AG08395 (cell line): ENCODE measurements at places on chromosomes 12 and 14.

DNA sequence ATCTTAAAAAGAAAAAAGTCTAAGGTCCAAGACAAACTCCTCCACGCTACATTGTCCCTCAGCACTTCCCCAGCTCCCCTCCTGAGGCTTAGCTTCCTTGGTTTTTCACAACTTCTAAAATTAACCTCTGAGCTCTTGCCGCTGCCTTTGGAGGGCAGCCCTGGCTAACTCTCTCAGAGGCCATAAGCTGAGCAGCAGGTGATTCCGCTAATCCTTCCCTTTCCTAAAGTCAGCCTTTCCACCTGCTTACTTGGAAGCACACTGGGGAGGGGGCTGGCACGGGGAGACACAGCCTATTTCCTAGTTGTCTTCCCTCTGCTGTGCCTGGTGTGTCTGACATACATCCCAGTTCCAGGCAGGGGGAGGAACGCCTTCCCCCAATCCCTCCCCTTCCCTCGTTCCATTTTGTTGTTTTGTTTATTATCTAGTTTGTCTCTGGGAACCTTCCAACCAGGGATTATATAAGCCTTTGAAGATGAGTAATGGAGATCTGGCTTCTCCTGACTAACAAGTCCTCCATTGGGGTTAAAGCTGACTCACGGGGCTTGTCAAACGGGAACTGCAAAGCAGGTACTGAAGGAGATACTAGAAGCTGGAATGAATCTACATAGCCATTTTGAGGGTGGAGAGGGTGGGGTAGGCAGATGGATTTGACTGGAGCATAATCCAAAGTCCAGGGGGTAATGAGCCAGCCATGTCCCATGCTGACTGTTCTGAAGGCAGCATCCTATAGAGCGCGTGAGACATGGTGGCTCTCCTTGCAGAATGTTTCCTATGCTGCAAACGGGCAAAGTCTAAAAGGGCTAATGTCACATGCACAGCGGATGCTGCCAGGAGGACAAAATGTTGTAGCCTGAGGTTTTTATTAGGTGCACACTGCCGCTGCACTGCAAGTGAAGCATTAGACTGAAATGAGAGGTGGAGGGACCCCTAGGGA, 230.8 kb downstream of the FOXN3 start:
- DNase-seq, result peak; percentile 62

GRCh38 chr14:54023027-54023426, 66.4 kb upstream of the BMP4 start:
- DNase-seq, result no peak

DNA sequence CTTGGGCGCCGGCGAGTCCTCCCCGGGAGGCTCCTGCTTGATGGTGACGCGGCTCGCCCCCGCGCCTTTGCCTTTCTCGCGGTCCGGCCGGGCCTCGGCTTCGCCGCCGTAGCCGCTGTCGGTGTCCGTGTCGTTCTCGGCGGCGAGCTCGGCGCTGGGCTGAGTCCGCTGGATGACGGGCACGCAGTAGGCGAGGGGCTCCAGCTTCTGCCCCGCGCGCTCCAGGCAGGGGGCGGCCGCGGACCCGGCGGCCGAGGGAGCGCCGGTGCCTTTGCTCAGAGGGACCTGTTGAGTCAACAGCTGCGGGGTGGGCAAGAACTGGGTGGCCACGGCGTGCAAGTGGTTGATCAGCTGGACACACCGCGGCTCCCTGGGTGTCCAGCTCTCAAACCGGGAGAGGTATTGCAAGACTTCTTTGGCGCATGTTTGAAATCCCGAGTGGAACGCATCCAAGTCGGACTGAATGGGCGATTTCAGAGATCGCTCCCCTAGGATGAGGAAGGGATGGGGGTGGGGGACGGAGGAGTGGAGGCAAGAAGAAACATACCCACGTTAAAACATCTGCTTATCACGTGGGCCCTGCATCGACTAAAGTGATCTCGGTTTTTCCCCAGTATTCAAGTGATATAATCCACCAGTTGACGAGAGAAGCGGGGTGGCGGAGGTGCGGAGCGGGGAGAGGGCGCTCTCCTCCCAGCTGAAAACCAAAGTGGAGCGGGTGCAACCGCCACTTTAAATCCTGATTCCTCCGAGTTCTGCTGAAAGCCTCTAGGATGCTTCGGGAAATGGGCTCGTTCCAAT, 2.0 kb downstream of the BHLHE41 start:
- DNase-seq, result peak; percentile 53

GRCh38 chr14:29836395-29836794, 91.3 kb downstream of the PRKD1 start:
- DNase-seq, result no peak

GRCh38 chr12:8052679-8053078, 13.5 kb downstream of the C3AR1 start:
- DNase-seq, result no peak

DNA sequence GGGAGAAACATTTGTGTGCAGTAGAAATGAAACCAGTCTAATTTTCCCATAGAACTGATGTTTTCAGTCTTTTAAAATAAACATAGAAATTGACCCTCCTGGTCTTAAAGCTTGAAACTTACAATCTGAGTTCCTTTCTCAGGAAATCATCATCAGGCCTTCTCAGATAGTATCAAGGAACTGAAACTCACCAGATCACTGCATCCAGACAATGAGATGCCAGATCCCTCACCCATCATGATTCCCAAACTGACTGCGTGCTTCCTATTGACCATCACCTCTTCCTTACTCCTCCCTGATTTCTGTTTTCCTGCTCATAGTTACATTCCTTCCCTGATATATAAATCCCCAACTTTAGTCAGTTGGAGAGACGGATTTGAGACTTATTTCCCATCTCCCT, 195.0 kb upstream of the AMIGO2 start:
- no peak for DNase-seq

GRCh38 chr14:49770212-49770817, 2.4 kb downstream of the KLHDC2 start:
- DNase-seq, result no peak

DNA sequence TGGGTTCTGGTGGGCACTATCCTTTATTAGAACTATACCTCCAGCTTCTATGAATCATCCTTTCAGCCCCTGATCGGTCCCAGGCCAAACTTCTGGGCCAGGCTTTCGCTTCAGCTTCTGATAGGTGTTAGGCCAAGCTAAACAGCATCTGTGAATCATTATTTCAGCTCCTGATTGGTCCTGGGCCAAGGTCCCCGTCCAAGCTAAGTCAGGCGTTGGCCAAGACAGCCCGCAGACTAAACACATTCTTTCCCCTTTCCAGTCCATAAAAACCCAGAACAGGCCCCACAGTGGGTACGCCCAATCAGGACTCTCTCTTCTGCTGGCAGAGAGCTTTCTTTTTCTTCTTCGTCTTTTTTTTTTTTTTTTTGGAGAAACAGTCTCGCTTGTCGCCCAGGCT, 1808.9 kb upstream of the SEL1L start:
- DNase-seq, result peak; percentile 73

DNA sequence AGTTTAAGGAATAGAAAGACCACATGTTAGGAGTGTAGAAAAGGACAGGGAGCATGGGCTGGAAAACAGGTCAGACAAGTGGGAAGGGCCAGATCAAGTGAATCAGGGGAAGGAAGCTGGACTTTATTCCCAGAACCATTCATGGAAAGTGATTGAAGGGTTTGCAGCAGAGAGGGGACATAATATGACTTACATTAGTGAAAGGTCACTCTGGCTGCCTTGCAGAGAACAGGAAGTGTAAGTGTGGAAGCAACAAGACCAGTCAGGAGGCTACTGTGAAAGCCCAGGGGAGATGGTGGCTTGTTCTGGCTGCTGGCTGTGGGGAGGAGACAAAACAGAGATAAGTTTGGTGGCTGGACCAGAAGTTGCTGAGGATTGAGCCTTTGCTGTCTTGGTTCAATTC, 69.1 kb downstream of the VCPKMT start:
- no peak for DNase-seq

DNA sequence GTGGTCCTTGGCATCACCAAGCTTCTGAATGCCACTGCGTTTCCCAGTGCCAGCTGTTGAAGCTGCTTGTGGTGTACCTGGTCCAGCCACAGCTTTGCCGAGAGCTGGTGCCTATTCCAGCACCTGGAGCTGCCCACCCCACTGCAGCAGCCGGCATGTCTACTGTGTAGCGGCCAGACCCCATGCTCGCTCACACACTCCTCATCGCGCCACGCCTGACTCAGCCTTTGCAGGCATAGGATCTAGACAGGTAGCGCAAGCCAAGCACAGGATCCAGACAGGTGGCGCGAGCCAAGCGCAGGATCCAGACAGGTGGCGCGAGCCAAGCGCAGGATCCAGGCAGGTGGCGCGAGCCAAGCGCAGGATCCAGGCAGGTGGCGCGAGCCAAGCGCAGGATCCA, 11.6 kb upstream of the ZNF605 start:
- no peak for DNase-seq

GRCh38 chr14:69713993-69714679, 52.8 kb upstream of the SRSF5 start:
- DNase-seq, result no peak

- no peak for DNase-seq
These were observed 24.7 kb upstream of the DNAAF2 start for GRCh38 chr14:49659526-49660455.

DNA sequence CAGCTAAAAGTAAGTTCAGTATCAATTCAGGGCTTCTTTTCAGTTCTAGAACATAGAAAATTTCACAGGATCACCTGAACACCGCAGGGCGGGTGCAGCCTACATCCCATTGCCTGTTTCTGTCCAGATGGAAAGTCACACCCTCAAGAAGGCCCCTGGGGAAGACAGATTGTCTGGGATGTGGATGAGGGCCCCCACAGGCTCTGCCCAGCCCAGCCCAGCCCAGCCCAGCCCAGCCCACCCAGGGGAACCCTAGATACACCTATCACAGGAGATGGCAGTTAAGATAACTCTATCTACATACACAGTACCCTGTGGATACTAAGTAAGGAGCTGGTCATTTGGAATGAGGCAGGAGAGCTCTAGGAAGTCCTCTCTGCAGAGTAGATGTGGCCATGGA, 68.4 kb downstream of the DPF3 start:
- DNase-seq, result no peak

DNA sequence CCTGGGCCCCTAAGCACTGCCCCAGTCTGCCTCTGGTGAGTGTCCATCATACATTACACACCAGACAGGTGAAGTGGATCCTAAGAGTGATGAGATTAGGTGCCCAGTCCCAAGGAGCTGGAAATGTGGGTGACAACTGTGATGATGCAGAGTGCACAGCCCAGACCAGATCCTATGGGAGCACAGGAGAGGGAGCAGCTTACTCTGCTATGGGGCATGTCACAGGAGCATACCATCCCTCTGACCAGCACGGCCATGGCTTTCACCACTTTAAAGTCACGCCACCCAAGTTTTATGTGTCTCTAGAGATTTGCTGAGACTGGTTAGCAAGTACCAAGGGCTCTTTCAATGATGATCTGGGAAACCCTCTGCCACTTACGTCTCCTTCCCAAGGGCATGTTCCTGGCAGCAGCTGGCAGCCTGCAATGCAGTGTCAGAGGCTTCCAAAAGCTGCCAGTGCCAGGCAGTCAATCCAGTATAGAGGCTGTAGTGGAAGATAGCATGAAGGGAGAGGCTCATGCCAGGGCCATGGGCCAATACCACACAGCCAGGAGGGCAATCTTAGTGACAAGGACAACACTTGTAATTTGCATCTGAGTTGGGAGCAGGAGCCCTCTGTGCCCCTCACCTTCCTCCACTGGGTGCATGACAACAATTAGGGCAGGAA, 40.2 kb downstream of the STAB2 start:
- no peak for DNase-seq

GRCh38 chr12:69679119-69679518, 20.0 kb downstream of the BEST3 start:
- DNase-seq, result no peak

- peak; percentile 15 for DNase-seq
These were observed 711 bp downstream of the SBNO1 start for GRCh38 chr12:123363740-123364531.

DNA sequence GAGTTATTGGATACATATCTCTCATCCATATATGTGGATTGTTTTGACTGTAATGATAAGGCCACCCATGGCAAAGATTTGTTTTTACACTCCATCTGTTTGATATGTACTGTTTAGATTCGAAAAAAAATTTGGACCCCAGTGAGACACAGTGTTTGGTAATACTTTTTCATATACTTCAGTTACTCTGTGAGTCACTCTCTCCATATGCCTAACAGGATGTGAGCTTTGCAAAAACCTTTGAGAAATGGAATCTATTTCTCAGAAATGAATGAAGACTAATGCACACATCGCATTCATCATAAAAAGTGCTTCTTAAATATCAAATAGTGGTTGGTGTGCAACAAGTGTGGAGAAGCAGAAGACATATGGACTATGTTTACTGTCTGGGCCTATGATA, 781.5 kb downstream of the SLC6A15 start:
- DNase-seq, result peak; percentile 36

DNA sequence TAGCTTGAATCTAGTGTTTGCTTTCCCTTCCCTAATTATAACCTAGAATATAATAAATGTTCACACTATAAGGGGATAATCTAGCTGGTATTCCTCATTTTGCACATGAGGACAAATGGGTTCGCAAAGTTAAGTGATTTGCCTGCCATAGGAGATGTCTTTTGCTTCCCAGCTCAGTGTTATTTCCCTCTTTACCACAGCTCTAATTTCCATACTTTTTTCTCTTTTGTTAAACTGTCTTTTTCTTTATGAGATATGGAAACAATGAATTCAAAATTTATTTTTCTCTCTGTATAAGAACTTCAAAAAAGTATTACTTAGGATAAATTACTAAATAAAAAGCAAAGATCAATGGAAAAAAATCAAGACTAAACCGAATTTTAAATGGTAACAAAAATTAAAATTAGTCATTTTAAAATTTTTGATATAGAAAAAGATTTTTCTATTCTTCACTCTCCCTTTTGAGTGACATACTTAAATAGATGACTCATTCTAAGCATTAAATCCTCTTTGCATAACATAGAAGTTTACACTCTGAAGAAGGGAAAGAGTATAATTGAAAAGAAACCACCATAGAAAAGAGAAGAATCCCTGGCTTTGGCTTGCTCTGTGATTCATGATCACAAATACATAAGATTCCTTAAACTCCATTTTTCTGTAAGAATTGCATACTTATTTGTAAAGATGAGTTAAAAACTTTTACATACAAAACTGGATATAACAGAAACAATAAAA, 97.3 kb downstream of the INSM2 start:
- no peak for DNase-seq

GRCh38 chr14:91977884-91978283, 30.4 kb upstream of the FBLN5 start:
- DNase-seq, result no peak

GRCh38 chr12:25320123-25321006, 69.6 kb upstream of the KRAS start:
- no peak for DNase-seq

GRCh38 chr14:91872517-91873470, 5.5 kb upstream of the TC2N start:
- DNase-seq, result peak; percentile 38

GRCh38 chr14:58066115-58066514, 85.9 kb downstream of the ARMH4 start:
- DNase-seq, result no peak

GRCh38 chr14:43449291-43449690, 1057.8 kb downstream of the FSCB start:
- DNase-seq, result no peak

- DNase-seq, result no peak
These were observed 144.0 kb upstream of the PLEKHG7 start for GRCh38 chr12:92558806-92559205.
